AG09309 (cell line): ENCODE measurements at places on chromosomes 11 and 22.

DNA sequence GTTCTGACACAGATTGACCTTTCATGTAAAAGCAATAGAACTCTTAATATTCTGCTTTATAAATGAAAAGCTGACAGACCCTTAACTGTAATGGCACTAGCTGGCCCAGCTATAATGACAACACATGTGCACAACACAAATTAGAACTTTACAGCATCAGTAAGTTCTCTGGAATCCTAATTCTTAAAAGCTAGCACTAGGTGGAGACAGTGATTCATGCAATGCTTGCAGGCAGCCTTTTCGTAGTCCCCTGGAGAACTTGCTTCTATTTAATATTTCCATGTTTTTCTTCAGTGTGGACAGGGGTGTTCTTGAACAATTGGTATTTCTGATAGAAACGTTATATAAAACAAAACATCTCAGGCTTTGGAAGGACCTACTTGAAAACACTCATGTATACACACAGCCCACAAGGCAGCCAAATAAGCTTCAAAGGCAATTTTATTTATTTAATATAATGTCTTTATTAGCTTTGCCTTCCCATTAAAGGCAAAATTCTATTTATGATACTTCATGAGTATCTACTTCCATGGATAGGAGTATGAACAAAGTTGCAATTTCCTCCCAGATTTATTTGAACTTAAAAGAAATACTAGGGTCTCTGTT, 374.3 kb upstream of the MPPED2 start:
- DNase-seq: peak; percentile 7

DNA sequence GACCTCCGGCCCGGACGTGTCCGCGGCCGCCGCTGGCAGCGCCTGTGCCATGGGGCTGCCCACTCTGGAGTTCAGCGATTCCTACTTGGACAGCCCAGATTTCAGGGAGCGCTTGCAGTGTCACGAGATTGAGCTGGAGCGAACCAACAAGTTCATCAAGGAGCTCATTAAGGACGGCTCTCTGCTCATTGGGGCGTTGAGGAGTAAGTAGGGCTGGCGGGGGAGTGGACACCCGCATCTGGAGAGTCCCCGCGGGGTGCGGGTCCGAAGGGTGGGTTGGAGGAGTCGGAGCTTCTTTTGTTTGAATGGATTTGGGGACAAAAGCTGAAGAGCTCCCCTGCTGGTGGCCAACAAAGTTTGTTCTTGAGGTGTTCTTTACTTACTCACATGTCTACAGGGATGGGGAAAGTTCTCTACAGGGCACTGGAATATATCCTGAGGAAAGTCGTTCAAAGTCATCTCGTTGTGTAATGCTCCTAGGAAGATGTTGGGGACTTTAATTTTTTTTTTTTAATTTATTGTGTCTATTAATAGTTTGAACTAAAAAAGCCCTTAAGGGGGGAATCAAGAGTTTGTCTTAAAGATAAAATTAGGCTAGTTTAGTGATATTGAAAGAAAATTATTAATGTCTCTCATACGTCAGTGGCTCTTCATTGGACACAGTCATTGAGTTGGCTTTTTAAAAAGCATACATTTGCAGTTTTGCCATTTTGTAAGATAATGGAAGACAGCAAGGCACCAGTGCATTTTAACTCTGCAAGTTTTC, 725 bp downstream of the ARHGAP42 start:
- DNase-seq: peak; percentile 46

GRCh38 chr11:76228071-76228874, 22.0 kb upstream of the WNT11 start:
- DNase-seq: no peak

DNA sequence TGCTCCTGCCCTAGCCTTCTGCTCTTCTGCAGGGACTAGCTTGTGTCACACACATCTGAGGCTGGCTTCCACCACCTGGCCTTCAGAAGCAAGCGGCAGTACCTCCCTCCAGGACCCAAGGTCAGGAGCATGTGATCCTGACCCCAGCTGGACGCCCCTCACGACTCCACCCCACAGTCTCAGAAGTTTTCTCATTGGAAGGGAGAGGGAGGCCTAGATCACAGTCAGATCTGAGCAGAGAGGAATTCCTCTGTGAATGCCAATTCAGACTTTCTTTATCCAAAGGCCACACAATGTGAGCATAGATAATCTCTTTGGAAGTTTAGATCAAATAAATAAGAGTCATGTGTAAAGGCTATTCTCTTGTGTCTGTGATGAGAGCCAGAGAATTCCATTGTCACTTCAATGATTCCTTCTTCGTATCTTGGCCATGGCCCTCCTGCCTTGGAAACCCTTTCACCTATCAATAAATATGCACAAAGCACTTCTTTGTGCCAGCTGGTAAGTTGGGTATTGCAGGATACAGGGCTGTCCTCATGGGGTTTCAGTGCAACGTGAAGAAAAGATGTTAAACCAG, 142.9 kb downstream of the SNX19 start:
- no peak for DNase-seq

DNA sequence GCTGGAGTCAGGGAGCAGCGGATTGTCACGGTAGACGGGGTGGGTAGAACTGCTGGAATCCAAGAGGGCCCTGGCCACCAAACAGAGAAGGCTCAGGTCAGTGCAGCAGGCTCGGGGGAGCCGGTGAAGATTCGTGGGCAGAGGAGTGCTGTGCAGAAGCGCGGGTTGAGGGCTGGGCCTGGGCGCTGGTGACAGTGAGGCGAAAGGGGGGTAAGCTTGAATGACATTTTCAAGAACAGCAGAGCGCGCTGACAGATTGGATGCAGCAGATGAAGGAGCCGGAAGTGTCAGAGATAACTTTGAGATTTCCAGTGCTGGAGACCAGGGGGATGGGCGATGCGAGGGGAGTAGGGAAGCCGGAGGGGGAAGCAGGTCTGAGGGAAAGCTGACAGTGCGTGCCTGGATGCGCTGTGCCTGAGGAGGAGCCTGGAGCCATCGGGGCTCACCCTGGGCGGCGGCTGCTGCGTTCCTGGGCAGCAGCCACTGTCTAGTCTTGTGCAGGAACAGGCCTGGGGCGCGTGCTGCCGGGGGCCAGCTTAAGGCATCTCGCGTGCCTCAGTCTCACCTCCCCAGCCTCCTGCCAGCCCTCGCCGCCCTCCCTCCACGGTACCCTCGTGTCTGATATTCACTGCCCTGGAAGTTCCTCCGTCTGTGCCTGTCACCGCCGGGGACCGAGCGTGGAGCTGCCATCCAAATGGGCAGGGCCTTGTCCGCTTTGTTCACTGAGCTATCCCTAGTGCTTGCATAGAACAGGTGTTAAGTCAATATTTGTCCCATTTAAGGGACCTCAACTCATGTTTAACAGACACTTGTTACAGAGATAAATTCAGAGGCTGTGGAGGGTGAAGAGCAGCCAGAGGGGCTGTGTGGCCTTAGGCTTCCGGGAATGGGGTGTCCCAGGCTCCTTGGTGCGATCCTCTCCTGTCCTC, 5.2 kb downstream of the GRIK4 start:
- DNase-seq: no peak

- DNase-seq: no peak
Measured at GRCh38 chr11:126595560-126595959, 240.1 kb downstream of the ST3GAL4 start.

DNA sequence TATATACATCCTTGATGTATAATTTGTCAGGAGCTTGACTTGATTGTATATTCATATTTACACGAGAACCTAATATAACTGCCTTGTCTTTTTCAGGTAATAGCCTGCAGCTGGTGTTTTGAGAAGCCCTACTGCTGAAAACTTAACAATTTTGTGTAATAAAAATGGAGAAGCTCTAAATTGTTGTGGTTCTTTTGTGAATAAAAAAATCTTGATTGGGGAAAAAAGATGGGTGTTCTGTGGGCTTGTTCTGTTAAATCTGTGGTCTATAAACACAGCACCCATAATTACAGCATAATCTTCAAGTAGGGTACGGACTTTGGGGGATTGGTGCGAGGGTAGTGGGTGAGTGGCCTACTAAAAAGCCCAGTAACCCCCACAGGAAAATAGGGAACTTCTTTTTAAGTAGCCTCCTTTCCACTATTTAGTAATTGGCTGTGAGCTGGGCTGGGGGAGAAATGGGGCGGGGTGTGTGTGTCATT, 7.5 kb downstream of the MALAT1 start:
- no peak for DNase-seq

DNA sequence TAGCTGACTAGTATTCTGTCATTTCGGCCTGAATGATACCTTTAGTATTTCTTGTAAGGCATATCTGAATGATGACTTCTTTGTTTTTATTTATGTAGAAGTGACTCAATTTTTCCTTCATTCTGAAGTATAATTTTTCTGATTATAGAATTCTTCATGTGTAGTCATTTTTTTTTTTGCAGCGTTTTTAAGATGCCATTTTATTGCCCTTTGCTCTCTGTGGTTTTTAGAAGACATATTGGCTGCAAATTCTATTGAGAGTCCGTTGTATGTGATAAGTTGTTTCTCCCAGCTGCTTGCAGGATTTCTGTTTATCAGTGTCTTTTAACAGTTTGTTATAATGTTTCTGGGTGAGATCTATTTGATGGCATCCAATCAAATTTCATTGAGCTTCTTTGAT, 1224.8 kb downstream of the JRKL start:
- DNase-seq: no peak
